ENCODE measurements at places on chromosomes 1 and 21.

DNA sequence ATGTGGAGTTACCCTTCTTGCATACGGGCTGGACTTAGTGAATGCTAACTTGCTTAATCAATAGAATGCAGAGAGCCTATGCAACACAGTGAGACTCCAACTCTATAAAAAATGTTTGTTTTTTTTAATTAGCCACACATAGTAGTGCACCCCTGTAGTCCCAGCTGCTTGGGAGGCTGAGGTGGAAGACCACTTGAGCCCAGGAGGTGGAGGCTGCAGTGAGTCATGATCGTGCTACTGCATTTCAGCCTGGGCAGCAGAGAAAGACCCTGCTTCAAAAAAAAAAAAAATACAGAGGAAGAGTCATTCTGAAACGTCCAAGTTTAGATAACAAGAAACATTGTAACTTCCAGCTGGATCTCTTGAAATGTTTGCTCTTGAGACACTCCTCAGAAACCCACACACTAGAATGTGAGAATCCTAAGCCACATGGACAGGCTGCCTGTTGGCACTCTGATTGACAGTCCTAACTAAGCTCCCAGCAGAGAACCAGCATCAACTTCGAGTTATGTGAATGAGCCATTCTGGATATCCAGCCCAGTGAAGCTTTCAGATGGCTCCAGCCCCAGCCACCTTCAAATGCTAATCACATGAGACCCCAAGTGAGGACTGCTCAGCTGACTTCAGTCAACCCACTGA lies 20.0 kb upstream of the CAP1 start:
- DNase-seq, result no peak

GRCh38 chr1:115727706-115728249 lies 40.7 kb downstream of the CASQ2 start:
- DNase-seq, result no peak

DNA sequence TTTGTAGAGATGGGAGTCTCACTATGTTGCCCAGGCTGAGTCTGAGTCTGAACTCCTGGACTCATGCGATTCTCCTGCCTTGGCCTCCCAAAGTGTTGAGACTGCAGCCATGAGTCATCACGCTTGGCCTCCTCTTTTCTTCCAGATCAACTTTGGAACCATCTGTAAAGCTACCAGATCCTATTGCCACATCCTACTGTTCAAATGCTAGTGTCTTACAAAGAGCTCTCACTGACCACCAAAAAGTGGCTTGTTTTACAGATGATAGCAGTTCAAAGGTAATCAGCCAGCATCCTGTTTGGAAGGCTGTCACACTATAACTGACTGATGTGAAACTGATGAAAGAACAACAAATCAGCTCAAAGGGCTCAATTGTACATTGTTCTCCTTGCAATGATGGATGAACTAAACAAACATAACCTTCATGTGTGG lies 221.6 kb downstream of the AKT3 start:
- no peak for DNase-seq

DNA sequence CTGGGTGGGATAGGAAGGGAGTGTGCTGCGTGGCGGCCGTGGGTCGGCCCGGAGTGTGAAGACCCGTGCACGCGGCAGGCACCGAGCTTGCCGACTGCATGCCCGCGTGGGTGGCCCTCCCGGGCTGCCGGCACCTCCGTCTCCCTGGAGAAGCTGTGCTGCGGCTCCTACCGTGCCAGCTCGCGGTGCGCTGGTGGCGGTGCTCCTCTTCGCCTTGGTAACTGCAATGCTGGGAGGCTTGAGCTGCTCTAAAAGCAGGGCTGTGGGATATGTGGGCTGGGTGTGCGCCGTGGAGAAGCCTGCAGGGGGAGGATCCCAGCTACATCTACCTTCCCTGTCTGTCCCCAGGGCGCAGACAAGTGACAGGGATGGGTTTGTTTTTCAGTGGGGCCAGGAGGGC lies 2.4 kb downstream of the GABRD start:
- peak; percentile 74 for DNase-seq

GRCh38 chr1:214983126-214983869 lies 99.2 kb upstream of the KCNK2 start:
- no peak for DNase-seq

- no peak for DNase-seq
These were observed 36.1 kb downstream of the DNTTIP2 start for GRCh38 chr1:93842750-93843500.

DNA sequence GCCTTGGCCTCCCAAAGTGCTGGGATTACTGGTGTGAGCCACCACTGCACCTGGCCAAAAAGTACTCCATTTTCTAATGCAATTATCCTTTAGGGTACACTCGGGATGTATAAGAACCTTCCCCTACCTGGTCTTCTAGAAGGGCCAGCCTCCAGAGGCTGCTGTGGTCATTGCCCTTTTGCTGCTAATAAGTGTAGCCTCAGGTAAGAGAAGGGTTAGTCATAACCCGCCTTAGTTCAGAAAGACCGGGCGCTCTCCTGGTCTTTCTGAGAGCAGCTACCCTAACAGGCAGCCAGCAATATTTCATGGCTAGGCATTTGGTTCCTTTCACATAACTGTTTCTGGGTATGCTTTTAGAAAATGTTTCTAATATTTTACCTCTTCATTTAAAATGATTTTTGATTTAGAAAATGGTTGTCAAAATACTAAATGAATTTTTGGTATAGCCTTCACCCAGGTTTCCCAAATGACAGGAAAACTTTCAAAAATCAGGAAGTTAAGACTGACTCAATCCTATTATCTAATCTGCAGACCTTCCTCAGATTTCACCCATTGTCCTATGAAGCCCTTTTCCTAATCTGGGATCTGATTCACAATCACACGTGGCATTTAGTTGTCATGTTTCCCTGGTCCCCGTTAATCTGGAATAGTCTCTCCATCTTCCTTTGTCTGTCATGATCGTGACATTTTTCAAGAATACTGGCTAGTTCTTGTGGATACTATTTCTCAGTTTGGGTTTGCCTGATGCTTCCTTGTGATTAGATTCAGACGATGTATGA lies 479.0 kb downstream of the SIPA1L2 start:
- no peak for DNase-seq

DNA sequence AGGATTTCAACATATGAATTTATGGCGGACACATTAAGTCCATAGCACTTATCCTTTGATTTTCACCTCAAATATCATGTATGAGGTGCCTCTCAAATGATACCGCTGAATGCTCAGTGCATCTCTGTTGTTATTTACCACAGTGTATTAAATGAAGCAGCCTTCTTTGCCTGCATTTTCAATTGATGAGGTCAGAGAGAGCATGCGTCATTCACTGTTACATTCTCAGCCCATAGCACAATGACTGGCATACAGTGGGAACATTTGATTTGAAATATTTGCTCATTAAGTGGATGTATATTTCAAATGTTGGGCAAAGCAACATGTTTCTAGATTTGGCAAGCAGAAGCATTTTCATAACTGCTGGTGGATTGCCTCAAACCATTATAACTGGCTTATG lies 45.7 kb downstream of the LRRC7 start:
- no peak for DNase-seq

DNA sequence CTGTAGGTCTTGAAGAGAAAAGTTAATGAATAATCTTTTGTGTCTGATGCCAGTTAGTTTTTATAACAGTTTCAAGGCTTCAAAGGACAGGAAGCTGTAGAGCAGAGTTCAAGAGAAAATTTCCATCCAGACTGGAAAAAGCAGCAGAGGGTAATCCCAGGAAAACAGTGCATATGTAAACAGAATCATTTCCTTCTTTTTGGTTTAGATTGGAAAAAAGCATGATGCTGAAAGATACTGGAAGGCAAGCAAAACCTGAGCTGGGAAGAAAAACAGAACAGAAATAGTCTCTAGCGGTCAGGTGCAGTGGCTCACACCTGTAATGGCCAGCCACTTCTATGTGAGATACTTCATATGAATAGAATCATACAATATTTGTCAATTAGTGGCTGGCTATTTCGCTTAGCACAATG lies 71.9 kb downstream of the ZSWIM5 start:
- DNase-seq, result no peak

DNA sequence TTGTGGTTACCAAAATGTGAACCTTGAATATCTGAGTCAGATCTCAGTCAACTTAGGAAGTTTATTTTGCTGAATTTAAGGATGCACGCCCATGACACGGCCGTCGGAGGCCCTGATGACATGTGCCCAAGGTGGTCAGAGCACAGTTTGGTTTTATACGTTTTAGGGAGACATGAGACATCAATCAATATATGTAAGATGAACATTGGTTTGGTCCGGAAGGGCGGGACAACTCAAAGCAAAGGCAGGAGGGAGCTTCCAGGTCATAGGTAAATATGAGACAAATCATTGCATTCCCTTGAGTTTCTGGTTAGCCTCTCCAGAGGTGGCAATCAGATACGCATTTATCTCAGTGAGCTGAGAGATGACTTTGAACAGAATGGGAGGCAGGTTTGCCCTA lies 1.0 kb upstream of the PRMT2 start:
- no peak for DNase-seq

- no peak for DNase-seq
These were observed 41.6 kb upstream of the VWA5B1 start for GRCh38 chr1:20248971-20249612.

- DNase-seq, result no peak
These were observed 11.4 kb downstream of the SLC1A7 start for GRCh38 chr1:53130878-53131589.

- no peak for DNase-seq
These were observed 125.6 kb upstream of the LMO4 start for GRCh38 chr1:87202922-87203655.

GRCh38 chr1:226624526-226624925 lies 76.0 kb downstream of the STUM start:
- no peak for DNase-seq

- DNase-seq, result peak; percentile 23
These were observed 1.4 kb downstream of the BACH1 start for GRCh38 chr21:29299916-29300806.

DNA sequence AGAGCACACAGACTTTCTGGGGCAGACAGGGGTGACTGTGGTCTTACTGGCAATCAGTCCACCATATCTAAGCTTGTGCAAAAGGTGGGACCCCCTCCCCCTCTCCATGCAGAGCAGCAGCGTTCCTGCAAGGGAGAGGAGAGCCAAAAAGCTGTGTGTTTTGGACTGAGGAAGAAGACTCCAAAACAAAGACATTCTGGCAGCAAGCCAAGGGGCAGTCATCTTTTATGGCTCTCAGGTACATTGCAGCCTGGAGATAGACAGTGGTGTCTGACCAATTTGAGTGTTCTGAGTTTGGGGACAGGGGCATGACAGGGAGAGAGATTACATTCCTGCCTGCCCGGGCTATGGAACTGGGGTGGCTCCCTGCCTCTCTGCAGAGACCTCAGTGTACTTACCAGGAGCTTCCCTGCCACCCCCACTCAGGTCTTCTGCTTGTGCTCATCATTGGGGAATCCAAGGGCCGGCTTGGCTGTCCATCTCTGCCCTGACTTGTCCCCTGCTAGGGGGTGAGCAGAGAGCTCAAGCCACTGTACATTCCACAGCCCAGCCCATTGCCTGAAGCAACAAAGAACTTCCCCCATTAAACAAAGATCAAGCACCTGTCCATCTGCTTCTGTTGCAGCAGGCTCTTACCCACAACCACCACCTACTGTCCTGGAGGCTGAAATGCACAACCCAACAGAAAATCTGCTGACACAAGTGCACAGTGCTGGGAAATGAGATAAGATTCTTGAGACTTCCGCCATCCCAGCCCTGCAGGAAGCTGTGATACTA lies 131.1 kb downstream of the EVI5 start:
- DNase-seq, result no peak

DNA sequence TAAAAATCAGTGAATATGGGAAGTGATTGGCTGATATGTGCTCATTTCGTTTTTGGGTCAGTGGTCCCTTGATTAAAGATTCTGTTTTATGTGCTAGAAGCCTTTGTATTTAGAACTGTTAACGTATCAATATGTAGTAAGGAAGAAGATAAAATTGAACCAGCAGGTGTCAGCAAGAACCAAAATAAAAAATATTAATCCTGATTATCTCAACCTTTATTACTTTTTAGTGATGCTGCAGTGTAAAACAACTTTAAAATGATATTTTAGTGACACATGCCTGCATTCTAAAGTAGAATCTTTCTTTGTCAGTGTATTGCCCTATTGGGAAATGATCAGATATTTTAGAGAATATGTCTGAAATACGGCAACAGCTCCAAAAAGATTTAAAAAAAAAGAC lies 49.5 kb downstream of the NEK7 start:
- DNase-seq, result no peak

DNA sequence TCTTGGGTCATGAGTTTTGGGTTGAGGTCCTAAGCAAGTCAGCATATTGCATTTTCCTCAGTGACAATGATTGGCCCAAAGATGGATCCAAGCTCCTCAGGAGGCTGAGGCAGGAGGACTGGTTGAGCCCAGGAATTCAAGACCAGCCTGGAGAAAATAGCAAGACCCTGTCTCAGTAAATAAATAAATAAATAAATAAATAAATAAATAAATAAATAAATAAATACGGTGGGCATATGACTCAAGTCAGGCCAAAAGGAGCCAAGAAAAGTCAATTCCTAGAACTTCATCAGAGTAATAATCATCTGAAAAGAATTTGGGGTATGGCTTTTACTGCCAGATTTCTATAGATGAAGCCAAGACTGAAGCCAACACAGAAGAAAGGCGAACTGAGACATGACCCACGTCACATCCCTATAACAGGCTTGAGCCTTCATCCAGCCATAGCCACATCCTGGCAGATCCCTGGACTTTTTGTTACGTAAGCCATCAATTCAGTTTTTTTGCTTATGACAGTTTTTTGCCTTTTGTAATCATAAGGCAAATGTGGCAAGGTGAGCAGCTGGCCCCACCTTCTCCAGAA lies 88.5 kb upstream of the NFASC start:
- no peak for DNase-seq

- DNase-seq, result no peak
These were observed 29.1 kb downstream of the SLC2A1 start for GRCh38 chr1:42929434-42930177.

GRCh38 chr21:34338226-34338625 lies 25.6 kb upstream of the KCNE2 start:
- no peak for DNase-seq

DNA sequence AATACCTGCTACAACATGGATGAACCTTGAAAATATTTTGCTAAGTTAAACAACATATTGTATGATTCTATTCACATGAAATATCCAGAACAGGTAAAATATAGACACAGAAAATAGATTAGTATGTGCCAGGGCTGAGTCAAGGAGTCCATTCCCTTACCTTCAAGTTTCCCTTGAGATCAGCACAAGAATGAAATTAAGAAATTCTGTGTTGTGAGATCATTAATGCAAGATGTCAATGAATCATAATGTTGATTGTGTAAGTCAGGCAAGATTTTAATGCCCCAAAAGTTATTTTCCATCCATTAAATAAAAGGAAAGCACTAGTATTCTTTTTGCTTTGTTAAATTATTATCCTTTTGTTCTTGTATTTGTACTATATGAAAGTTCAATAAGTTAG lies 139.4 kb downstream of the MRPL39 start:
- DNase-seq, result no peak

- DNase-seq, result no peak
These were observed 118.2 kb downstream of the RIPK4 start for GRCh38 chr21:41648591-41649031.

GRCh38 chr1:244920911-244921761 lies 56.8 kb upstream of the HNRNPU start:
- DNase-seq, result no peak

- DNase-seq, result no peak
These were observed 70.3 kb upstream of the TINAGL1 start for GRCh38 chr1:31505911-31506497.

- DNase-seq, result no peak
These were observed 72.5 kb upstream of the VAMP3 start for GRCh38 chr1:7698641-7699040.

Data from dorsolateral prefrontal cortex (tissue), 122 donors.